Psoas muscle (tissue), 8 donors: ENCODE measurements at places on chromosomes 7 and 10. TPM values are rescaled to one million over a fixed set of nuclear protein-coding genes. Genes with fewer than 3 reads are reported as not detected.

Gene PODXL
- 16.2 TPM for total RNA-seq

- no peak for DNase-seq
Observed at GRCh38 chr10:10663622-10664021, 354.1 kb upstream of the CELF2 start.

DNA sequence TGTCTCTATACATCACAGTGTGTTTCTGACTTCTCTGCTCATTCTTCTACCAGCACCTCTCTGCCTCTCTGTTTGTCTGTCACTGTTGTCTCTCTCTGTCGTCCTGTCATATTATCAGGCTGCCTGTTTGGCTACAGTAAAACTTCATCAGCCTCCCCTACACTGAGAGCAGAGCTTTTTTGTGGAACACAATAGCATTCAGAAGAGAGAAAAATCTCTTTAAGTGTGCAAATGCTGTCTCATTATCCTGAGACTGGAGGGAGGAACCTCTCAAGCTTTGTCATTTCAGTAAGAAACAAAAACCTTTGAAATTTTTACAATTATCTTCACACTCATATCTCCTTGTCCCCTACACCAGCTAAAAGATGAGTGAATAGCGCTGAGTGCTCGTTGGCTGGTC lies 148.4 kb downstream of the PLPP4 start:
- no peak for DNase-seq

DNA sequence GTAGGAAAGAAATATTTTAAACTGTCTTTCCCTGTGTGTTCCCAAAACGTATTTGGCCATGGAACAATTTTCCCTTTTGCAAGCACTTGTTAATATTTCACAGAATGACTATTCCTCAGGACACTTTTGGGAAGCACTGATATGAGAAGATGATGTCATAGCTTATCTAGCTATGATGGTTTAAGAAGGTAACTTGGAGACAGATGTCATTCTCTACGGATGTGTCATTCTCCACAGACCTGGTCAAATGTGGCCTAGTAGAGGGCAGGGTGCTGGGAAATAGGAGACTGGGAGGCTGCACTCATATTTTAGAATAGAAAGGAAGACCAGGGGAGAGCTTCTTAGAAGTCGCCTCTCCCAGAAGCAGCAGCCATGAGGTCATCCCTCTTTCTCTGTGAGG lies 220.7 kb upstream of the GLI3 start:
- DNase-seq, result no peak

Gene MKI67
- 0.84 TPM for total RNA-seq

Gene KCNH2
- total RNA-seq, result 0.39 TPM

Gene SYCE1
- total RNA-seq, result 0.38 TPM

DNA sequence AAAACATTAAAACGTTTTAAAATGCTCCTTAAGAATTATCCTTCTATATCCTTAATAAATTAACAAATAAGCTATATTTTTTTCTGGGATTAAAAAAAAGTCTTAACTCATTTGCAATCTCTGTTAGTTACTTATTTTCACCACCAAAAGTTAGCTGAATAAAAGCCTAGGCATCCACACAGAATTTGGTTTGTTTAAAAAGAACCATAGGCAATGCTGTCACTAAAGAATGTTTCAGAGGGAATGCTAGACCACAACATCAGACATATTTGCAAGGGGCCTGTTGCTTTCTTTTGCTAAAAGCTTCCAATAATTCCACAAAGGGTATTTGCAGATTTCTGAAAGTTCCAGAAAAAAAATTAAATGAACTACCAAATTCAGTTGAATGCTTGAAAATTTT lies 244.2 kb downstream of the POU6F2 start:
- no peak for DNase-seq

Gene ADK
- 27.5 TPM for total RNA-seq

GRCh38 chr7:153886506-153887441 lies 165.4 kb upstream of the DPP6 start:
- DNase-seq, result peak; percentile 52

Gene RBP3
- total RNA-seq, result not detected

DNA sequence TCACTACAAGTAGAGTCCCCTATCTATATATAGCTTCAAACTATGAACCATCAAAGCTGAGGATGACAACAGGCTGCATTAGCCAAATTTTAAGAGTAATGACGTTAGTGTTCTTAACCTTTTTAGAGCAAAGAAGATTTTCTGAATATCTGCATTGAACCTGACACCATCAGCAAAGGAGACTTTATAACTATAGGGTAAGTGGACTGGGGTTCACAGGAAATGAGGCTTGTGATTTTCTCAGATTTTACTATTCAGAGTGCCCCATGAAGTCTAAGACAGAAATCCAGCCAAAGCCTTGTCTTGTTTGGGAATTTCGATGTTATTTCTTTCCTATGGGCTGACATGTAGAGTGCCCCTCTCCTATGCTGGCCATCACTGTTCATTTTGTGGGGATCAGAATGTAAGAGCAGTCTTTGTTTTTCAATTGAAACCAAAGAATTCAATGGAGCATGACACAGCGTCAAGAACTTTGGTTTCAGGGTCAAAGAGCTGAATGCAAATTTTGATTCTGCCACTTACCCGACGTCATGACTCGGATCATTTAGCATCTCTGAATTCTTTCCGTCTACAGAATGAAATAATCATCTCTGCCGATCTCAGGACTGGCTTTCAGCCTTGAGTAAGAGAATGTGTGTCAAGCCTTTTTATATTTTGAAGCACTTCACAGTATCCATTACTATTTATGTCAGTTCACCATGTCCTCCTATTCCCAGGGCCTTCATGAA lies 52.7 kb downstream of the DENND11 start:
- DNase-seq, result no peak

- DNase-seq, result no peak
Observed at GRCh38 chr7:125055376-125055775, 125.8 kb upstream of the POT1 start.

- peak; percentile 7 for DNase-seq
Observed at GRCh38 chr10:43235070-43235900, 31.6 kb downstream of the RASGEF1A start.

- DNase-seq, result no peak
Observed at GRCh38 chr7:142110098-142110497, 1.4 kb upstream of the MGAM2 start.

Gene SRGN
- 27.8 TPM for total RNA-seq

- DNase-seq, result no peak
Observed at GRCh38 chr7:70867513-70867912, 264.4 kb upstream of the GALNT17 start.

GRCh38 chr10:43598446-43598845 lies 7.8 kb upstream of the ZNF485 start:
- no peak for DNase-seq

DNA sequence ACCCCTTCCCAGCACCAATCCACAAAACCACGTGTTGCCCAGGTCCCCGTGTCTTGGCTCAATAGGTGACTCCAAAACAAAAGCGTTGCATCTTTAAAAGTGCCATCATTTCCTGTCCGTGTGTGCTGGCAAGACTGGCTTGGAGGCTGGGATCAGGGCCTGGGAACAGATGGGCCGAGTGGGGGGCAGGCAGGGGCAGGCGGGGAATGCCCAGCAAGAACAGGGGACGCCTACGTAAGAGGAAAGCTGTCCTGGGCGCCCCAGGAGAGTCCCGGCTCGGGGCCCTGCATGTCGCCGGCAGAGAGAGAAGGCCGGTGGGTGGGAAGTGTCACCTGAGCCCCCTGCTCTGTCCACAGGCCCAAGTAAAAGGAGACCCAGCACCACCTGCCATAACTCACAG lies 86.5 kb downstream of the PAXIP1 start:
- DNase-seq, result no peak

DNA sequence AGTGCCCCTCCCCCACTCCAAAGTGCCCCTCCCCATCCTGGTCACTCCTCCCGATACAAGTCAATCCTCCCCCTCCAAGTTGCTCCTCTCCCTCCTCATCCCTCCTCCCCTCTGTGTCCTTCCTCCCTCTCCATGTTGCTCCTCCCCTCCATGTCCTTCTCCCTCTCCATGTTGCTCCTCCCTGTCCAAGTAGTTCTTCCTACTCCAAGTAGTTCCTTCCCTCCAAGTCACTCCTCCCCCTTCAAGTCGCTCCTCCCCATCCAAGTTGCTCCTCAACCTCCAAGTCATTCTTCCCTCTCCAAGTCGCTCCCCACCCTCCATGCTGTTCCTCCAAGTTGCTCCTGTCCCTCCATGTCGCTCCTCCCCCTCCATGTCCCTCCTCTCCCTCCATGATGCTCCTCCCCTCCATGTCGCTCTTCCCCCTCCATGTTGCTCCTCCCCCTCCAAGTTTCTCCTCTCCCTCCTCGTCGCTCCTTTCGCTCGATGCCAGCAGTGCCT lies 8.6 kb upstream of the WBP1L start:
- DNase-seq, result peak; percentile 63

Gene FRMPD2
- not detected for total RNA-seq

- DNase-seq, result peak; percentile 90
Observed at GRCh38 chr10:80408242-80409101, at the start of gene PRXL2A. Gene PRXL2A, plus strand, starts transcription at chr10:80408551. Its CDS starts 11,917 bp downstream, at chr10:80420468.

- DNase-seq, result no peak
Observed at GRCh38 chr10:105844241-105844640, 1203.2 kb downstream of the SORCS3 start.

DNA sequence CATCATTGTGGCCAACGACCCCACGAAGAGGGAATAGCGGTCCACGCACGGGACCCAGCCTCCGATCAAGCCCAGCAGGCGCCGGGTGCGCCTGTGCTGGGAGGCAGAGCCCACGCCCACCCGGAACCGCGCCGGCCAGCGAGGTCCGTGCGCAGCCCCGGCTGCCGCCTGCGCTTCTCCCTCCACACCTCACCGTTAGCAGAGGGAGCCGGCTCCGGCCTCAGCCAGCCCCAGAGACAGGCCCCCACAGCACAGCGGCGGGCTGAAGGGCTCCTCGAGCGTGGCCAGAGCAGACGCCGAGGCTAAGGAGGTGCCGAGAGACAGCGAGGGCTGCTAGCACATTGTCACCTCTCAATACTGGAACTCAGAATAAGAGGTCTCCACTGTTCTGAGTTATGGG lies 3.6 kb downstream of the ITPRID1 start:
- no peak for DNase-seq

Gene GRM3
- not detected for total RNA-seq

- DNase-seq, result no peak
Observed at GRCh38 chr7:129864042-129864441, 88.7 kb downstream of the UBE2H start.

- no peak for DNase-seq
Observed at GRCh38 chr10:12690525-12691126, 310.9 kb downstream of the CCDC3 start.

GRCh38 chr7:82156893-82157292 lies 286.7 kb downstream of the CACNA2D1 start:
- no peak for DNase-seq

Gene IKZF5
- total RNA-seq, result 18.6 TPM

- DNase-seq, result no peak
Observed at GRCh38 chr10:87983716-87984115, 120.3 kb downstream of the PTEN start.

Gene EBF3
- 4.5 TPM for total RNA-seq

GRCh38 chr7:155521743-155522398 lies 24.5 kb downstream of the CNPY1 start:
- DNase-seq, result no peak

DNA sequence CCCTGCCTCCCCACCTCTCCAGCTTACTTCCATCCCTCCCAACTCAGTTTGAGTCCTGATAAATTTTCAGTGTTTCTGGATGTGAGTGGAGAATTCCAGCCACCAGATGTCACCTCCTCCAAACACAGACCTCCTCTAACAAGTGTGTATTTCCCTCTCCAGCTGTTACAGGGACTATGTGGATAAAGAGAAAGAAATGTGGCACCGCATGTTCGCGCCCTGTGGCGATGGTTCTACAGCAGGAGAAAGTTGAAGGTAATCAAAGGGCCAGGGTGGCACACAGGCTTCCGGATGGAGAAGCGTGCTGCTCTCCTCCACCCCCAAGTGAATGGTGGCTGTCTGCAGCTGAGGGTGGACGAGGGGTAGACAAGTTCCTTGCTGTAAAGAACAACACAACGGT lies 14.7 kb downstream of the FKBP6 start:
- DNase-seq, result no peak

- no peak for DNase-seq
Observed at GRCh38 chr10:97975598-97975997, 54.8 kb downstream of the CRTAC1 start.

Gene KCP
- 0.34 TPM for total RNA-seq

DNA sequence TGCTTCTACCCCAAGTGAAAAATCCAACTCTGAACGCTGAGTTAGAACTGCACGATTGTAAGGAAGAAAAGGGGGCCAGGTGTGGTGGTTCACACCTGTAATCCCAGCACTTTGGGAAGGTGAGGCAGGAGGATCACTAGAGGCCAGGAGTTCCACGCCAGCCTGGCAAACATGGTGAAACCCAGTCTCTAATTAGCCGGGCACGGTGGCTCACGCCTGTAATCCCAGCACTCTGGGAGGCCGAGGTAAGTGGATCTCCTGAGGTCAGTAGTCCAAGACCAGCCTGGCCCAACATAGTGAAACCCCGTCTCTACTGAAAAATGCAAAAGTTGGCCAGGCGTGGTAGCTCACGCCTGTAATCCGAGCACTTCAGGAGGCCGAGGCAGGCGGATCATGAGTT lies 9.0 kb downstream of the GUSB start:
- DNase-seq, result no peak

DNA sequence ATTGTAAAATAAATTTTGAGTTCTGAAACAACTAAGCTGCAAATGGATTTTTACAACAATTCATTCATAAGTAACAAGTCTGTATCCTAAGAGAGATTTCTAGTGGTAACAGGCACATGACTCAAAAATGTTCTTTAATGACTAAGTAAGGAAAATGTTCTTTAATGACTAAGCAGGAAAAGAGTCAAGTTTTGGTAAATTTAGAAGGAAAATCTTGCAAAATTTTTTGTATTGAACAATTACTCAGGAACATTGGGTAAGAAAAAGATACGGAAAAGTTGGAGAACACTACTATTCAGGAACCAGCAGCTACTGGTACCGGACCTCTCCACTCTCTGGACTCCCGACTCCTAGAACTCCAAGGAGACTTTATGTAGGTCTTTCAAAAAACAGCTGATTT lies 33.5 kb downstream of the HYCC1 start:
- no peak for DNase-seq

- DNase-seq, result peak; percentile 55
Observed at GRCh38 chr7:45259966-45260646, 102.5 kb downstream of the RAMP3 start.

Gene TEX47
- not detected for total RNA-seq
